Stimulated activated CD8-positive, alpha-beta memory T cell treated with anti-CD3 and anti-CD28 coated beads, Interleukin-15, amount 100 ng/mL, for 1 hour (primary cell): ENCODE measurements at places on chromosomes 16 and 17.

DNA sequence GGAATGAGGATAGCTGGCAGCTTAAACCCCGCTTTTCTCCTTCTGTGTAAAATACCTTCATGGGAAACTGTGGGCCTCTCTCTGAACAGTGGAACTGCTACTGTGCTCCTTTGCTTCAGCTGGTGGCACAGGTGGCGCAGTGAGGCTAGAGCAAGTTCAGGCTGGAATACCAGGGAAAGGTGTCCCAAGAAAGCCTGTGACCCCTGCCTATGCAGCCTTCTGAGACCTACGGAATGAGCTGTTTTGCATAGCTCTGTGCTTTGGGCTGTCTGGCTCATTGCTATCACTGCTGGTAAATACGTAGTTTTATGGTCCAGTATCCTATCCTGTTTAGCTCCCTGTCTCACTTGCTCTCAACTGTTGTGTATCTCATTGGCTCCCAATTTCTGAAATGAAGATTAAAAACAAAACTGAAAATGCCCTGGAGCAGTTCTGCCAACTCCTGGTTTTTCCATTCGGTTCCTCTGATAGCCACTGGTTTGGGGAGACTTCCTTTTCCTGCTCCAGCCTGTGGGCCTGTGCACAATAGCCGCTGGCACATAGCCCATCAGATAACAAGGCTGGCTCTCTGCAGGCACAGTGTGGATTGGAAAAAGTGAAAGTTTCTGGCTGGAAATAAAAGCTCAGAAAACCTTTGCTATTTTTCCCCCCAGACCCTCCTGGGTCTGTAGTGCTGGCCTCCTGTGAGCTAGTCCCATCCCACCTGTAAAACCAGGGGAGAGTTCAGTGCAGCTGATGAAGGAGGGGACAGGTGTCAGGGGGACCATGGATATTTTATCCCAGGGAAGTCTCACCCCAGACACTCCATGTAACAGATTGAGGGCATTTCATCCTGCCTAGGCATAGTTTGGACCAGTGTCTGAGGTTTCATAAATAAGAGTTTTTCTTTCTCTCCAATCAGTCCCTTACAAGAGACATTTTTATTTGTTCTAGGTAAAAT lies 24.0 kb downstream of the LIMD2 start:
- DNase-seq = no peak

- no peak for DNase-seq
These were observed 46.9 kb downstream of the METRNL start for GRCh38 chr17:83126275-83126811.

- peak; percentile 8 for DNase-seq
These were observed 64.3 kb downstream of the CNGB1 start for GRCh38 chr16:57906382-57907316.

DNA sequence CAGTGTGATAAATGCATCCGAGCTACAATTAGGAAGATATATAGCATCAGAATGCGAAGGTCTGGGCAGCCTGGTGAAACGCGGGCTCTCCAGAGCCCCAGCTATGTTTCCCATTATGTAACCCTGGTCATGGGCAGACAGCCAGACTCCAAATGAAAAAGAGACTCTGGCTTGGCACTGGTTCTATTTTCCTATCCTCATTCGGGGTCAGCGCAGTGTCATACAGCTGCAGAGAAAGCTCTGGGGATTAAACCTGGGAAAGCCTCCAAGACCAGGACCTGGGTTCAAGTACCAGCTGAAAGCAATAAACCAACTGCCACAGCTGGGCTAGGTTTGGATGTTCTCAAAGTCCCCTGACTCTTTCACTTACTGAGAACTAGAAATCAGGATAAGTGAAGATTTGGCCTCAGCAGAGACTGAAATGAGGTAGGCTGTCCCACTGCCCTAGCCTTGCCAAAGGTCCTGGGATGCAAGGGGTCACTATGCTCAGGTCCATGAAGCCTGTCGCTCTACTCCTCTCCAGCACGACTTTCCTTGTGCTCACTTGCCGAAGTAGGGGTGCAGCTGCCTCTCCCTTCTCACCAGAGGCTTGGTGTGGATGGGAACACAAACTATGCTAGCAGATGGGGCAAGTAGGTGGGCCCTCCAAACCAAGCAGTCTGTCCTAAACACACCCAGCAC lies 123.8 kb downstream of the SMG6 start:
- no peak for DNase-seq

DNA sequence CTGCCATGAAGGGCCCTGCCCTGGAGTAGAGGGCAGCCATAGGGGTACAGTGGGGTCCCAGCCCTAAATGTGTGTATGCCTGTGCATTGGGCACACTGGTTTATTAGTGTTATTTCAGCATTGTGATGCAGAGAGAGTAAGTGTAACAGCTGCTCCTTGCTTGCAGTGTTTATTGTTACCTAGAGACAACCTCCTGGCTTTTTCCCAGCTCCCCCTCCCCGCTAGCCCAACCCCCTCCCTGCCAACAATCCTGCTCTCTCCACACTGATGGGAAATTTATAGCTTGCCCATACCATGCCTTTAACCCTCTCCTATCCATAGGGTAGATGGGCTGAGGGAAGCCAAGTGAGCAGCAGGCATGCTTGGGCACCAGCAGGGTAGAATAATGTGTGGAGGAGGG lies 51.3 kb downstream of the NEUROD2 start:
- DNase-seq = no peak

GRCh38 chr17:2700491-2701141 lies 10.9 kb downstream of the CLUH start:
- DNase-seq = no peak

DNA sequence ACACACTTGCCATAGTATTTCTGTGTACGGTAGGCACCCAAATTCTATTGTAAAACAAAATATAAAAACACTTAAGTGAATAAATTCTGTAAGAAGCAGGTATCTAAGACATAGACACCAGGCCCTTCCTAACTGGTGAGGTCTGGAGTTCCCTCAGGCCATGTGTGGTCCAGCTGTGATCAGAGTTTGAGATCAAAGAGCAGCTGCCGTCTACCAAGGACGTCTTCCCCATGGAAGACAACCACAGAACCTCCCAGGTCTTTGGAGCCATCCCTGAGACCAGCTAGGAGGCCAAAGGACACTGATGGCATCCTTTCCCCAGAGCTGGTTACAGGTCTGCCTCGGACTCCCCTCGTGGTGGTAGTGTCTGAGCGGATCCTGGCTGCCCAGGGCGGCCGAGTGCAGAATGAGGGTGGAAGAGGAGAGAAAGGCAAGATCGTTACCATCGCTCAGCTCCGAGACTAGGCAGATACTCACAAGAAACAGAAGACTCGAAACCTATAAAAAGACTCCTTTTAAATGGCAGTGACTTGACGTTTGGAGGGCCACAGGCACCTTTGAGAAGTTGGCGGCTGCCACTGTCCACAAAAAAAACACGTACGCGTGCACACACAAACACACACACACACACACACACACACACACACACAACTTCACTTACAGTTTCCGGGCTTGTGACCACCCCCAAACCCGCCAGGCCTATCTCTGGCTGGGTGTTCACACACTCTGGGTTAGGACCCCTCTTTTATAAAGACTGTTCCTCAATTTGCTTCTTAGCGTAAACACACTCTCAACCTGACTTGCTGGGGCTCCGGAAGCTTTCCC lies 7.5 kb downstream of the TIMP2 start:
- DNase-seq = no peak

GRCh38 chr16:70809392-70810060 lies 8.6 kb upstream of the VAC14 start:
- no peak for DNase-seq

GRCh38 chr17:82483836-82484235 lies 25.3 kb downstream of the NARF start:
- no peak for DNase-seq

DNA sequence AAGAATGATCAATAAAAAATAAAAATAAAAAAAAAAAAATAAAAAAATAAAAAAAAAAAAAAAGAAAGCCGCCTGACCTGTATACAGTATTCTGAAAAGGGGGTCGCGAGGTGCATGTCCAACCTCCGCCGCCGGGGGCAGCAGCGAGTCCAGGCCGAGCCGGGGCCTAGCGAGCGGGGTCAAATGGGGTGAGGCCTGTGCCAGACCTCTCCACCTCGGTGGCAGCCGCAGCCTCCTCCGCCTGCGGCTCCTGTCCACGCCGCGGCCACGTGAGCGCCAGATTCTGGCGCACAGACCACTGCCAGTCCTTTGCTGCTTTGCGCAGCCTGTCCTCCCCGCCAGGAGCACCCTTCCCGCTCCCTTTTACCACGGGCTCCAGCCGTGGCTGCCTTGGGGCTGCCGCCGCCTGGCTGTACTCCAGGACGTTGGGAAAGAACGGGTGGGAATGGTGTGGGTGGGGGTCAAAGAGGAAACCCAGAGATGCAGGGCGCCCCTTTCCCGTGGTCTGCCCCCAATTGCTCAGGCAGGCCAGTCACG lies 2.4 kb upstream of the BCKDK start:
- peak; percentile 73 for DNase-seq

- DNase-seq = no peak
These were observed 7.8 kb downstream of the GAS2L2 start for GRCh38 chr17:35745246-35745645.

- no peak for DNase-seq
These were observed 16.7 kb downstream of the ZNF276 start for GRCh38 chr16:89738072-89738377.

DNA sequence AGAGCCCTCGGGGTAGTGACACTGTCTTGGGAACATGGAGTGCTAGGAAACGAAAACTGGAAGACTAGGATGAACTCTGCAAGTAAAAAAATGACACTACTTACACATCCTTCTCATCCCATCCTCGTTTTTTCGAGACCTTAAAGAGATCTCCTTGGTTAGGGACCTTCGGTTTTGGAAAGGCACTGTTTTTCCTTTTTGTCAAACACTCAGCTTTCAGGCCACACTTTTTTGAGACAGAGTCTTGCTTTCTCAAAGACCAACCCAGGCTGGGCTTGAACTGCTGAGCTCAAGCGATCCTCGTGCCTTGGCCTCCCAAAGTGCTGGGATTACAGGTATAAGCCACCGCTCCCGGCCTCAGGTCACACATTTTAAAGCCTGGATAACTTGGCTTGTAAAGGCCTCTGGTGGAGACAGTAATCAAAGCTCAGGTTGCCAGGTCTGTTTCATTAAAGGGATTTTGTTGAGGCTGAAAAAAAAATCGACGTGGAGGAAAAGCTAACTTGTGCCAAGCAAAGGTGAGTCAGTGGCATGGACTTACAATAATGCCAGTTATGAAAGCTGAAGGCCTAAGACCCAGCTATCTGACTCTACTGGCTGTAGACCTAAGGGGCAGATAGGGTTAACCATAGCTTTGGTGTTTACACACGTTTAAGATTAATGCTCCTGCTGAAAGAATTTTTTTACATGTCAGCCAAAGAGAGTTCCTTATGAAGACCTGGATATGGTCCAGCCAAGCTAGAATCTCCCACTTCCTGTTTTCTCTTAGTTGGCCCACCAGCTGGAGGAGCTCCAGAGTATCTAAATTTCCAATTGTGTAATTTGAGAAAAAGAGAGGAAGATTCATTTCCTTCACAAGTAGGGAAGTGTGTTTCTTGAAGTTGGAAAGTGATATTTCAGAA lies 823 bp downstream of the NBR1 start:
- no peak for DNase-seq

DNA sequence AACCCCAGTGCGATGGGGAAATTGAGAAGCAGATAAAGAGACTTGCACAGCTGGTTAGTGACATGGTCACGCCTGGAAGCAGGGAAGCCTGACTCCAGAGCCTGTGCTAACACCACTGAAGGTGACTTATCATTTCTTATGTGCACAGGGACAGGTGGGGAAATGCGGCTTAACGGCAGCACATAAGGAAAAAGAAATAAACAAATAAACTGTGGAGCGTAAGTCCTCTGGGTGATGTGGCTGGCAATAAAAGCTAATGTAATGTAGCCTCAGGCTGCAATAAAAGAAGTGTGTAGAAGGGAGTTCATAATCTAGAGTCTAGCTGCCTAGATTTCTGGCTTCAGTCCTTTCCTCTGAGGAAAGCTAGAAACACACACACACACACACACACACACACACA lies 10.6 kb downstream of the CDH11 start:
- DNase-seq = no peak

DNA sequence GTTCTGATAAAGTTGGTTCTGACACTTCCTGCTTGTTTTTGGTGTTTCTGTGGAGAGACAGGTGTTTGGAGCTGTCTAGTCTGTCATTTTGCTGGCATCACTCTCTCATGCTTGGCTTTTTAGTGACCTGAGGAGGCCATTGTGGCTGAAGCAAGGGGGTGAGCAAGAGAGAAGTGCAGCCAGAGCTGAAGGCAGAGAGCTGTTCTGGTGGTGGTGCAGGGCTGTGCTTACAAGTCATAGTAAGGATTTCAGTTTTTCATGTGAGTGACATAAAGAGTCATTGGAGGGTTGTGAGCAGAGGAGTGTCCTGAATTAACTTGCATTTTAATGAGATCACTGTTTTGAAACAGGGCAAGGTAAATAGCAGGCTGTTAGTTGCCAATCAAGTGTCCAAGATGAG lies 97.5 kb downstream of the CHD9 start:
- no peak for DNase-seq

- DNase-seq = no peak
These were observed 14.9 kb upstream of the MMD start for GRCh38 chr17:55436224-55437158.

DNA sequence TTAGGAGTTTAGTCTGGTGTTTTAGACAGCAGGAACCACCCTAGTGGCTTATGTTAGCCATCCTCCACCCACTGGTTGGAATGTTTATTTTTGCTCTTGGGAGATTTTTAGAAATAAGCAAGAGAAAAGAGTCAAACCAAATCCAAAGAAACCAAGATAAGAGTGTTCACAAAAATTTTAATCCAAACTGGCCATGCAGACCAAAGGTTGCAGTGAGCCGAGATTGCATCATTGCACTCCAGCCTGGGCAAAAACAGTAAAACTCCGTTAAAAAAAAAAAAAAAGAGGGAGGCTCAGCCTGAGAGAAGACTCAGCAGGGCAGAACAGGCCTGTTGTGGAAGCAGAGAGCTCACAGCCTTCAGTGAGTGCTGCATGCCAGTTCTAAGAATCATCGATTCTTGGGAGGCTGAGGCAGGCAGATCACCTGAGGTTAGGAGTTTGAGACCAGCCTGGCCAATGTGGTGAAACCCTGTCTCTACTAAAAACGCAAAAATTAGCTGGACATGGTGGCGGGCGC lies 12.2 kb upstream of the C16orf54 start:
- no peak for DNase-seq

- no peak for DNase-seq
These were observed 187.5 kb upstream of the CDH11 start for GRCh38 chr16:65309354-65309753.

GRCh38 chr17:64787255-64787920 lies 125.3 kb upstream of the SMURF2 start:
- no peak for DNase-seq

DNA sequence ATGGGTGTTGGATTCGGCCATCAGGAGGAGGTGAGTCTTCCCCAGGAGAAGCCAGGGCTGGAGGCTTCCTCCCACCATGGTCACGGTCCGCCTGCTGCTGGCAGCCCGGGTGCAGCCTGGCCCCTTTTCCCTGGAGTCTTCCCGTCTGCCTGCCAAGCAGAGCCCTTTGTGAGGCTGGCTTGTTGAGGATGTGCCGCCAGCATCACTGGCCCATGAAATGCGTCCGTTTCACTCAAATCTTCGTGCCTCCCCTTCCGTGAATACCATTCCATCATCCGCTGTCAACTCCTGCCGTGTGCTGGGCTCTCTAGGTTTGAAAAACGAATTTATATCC lies 9.6 kb downstream of the VPS4A start:
- DNase-seq = no peak

- no peak for DNase-seq
These were observed 31.1 kb downstream of the SGSM2 start for GRCh38 chr17:2368359-2368758.

- DNase-seq = no peak
These were observed 832 bp upstream of the SRRM2 start for GRCh38 chr16:2751577-2752034.
